ENCODE measurements at places on chromosomes 4 and X.

DNA sequence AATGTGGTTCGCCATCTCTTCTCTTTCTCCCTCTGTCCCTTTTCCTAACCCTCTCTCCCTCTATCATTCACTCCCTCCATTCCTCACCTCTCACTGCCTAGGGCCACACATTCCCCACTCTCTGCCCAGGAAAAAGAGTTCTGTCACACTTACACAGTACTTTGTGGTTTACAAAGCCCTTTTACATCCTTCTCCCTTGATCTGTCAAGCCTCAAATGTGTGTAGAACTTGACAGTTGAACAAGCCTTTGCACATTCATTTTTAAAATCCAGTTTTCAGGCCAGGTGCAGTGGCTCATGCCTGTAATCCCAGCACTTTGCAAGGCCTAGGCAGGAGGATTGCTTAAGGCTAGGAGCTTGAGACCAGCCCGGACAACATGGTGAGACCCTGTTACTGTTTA, 156.3 kb downstream of the VSIG4 start:
- DNase-seq = no peak

- DNase-seq = peak; percentile 30
Observed at GRCh38 chrX:30620980-30621618, 32.1 kb upstream of the GK start.

- DNase-seq = no peak
Observed at GRCh38 chr4:38284294-38285030, 324.3 kb downstream of the PTTG2 start.

GRCh38 chr4:137536789-137537561, 4.7 kb upstream of the PCDH18 start:
- DNase-seq = no peak

DNA sequence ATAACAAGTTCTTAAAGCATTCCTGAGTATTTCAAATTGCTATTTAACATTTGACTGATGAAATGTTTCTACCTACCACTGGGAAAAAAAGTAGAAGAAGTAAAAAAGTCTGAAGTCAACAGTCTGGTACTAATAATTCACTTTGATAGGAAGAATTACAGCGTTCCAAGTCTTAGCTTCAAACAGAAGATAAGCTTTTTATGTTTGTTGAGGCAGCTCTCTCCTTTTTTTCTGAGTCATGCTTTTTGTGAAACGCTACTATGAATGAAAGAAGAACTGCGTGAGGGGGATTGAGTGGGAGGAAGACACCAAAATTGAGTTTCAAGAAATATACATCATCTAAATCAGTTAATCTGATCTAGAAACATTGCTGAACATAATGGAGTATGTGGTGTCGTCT, 13.0 kb upstream of the KDR start:
- no peak for DNase-seq

DNA sequence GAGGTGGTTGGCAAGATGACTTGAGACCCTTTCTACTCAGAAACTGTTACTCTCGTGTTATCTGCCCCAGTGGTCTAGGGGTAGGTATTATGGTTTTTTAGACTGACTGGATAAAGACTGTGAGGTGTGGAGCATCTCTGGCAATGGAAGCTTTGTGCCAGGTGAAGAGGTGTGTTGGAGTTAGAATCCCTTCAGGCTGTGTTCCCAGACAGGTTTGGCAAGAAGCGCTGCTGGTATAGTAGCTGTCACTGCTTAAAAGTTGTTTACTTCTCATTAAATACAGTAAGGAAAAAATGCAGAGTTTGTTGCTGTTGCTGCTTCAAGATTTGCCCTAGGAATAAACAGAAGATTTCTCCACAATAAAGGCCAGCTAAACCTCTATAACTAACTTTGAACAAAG, 35.3 kb downstream of the AREG start:
- no peak for DNase-seq

DNA sequence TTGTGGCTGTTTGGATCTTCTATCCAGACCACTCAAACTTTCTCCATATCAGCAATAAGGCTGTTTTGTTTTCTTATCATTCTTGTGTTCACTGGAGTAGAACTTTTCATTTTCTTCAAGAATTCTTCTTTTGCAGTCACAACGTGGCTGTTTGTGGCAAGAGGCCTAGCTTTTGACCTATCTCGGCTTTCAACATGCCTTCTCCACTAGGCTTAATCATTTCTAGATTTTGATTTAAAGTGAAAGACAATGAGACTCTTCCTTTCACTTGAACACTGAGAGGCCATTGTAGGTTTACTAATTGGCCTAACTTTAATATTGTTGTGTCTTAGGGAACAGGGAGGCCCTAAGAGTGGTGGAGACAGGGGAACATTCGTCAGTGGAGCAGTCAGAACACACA, 19.1 kb downstream of the FGF2 start:
- DNase-seq = peak; percentile 63

GRCh38 chrX:153301746-153302145, 19.8 kb downstream of the PNMA6F start:
- DNase-seq = no peak

GRCh38 chr4:101604976-101605375, 185.6 kb upstream of the BANK1 start:
- DNase-seq = peak; percentile 55

DNA sequence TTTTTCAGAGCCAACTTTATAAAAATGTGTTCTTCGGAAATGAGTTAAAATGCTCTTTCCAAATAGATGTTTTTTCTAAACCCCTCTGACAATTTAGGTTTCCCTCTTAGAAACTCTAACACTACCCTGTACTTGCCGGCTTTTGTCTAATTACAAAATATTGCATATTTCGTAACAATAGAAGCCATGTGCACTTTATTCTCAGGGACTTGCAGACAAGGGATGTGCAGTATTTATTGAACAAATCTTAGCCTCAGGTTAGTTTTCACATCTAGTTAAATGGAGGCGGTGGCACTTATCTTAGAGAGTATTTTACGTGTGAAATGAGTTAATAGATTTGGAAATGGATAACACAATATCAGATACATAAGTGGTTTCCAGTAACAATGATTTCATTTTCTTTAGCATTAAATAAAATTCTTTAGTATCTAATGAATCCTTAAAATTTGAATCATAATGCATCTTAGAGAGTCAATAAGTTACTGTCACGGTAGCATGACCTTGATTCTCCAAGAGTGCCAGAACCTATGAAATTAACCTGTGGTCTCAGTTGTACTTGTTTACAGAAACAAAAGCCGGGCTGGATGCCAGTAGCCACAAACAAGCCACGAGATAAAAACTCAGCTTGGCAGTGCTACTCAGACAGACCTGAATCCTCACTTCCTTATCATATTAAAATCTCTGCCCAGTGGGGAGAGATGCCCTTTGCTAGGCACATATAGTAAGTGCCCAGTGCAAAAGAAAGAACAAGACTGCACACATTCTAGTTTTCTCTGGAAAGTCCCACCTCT, 772 bp upstream of the PABPC4L start:
- DNase-seq = peak; percentile 48

GRCh38 chr4:156832886-156833285, 138.7 kb downstream of the PDGFC start:
- no peak for DNase-seq

DNA sequence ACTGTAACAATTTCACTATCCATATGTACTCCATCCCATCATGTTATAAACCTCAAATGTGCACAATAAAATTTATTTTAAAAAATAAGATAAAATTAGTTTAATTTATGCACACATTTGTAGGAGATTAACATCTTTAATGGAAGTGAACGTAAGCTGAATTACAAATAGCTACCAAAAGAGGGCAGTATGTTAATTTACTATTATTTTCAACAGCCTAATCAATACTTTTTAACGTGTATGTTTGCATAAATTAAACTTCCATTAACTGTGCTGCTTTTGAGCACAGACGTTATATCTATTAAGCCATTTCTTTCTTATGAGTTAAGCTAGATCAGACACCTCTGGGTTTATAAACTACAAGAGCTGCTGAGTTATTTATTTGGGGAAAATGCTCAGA, 56.5 kb upstream of the PHKA2 start:
- DNase-seq = no peak

DNA sequence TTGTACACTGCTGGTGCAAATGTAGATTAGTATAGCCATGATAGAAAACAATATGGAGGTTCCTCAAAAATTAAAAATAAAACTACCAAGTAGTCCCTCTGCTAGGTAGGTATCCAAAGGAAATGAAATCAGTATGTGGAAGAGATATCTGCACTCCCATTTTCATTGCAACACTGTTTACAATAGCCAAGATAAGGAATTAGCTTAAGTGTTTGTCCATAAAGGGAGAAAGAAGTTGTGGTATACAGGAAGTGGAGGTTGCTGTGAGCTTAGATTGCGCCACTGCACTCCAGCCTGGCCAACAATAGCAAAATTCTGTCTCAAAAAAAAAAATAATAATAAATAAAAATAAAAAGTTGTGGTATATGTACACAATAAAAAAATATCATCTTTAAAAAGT, 325.0 kb upstream of the EMCN start:
- no peak for DNase-seq

DNA sequence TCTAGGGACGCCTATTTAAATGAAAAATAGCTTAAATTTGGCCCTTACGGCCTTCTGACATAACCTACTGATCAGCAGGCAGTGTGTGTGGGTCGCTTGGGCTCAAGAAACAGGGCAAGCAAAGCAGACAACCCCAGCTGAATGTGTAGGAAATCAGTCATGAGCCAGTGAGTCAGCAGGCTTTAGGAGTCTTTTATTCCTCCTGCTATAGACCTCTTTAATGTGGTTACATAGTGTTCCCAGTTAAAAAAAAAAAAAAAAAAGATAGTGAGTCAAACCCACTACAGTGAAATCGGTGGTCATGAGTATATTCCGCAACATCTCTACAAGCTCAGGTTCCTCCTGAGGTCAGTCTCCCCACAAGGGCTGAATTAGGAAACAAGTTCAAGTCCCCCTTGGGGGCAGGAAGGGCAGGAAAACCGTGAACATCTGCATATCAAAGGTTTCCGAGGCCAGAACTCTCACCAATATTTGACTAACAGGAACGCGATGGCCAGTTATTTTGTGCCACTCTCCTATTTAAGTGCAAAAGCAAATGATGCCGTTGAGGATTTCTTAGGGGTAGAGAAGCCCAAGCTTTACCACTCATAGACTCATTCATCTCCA, 32.7 kb downstream of the ACSL1 start:
- DNase-seq = peak; percentile 90

GRCh38 chr4:78904143-78904542, 35.1 kb downstream of the PAQR3 start:
- no peak for DNase-seq

DNA sequence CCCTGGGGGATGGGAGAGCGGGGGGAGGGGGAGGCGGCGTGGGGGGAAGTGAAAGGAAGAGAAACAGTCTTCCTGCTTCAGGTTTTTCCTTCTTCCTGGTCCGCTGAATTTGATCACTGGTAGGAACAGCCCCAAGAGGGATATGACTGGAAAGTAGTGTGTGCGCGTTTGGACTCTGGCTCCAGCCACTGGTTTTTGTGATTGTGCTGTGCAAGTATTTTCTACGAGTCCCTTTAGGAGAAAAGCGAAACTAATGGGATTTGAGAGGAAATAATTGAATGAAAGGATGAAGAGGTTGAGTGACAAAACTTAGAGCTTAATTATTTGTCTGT, 836 bp downstream of the PRRG1 start:
- no peak for DNase-seq

GRCh38 chr4:37890801-37891259, at the start of gene TBC1D1:
Gene TBC1D1, plus strand, starts transcription at chr4:37891084. Its CDS starts 11,012 bp downstream, at chr4:37902096.
- peak; percentile 13 for DNase-seq

- DNase-seq = no peak
Observed at GRCh38 chr4:106773076-106773905, 262.8 kb downstream of the DKK2 start.

GRCh38 chr4:61533140-61533539, 333.0 kb downstream of the ADGRL3 start:
- DNase-seq = no peak

DNA sequence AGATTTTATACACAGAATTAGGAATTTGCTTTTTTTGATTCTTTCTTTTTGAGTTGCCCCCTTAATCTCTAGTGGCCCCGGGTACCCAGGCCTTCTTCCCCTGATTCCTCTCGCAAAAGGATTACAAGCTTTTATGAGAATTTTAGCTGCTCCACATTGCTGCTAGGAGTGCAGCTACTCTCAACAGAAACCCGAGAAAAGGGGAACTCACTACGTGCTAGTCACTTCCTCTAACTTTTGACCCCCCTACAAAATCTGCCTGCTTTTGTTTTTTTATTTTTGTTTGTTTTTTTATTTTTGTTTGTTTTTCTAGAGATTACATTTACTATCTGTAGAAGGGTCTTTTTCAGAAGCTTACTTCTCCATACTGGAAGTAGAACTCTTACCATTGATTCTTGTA, 64.1 kb downstream of the ZNF81 start:
- DNase-seq = no peak

- peak; percentile 25 for DNase-seq
Observed at GRCh38 chr4:106344647-106344970, 24.0 kb downstream of the GIMD1 start.

GRCh38 chr4:176031922-176032321, 33.7 kb upstream of the WDR17 start:
- DNase-seq = no peak

GRCh38 chrX:30819080-30819479, 70.0 kb downstream of the TAB3 start:
- DNase-seq = no peak

DNA sequence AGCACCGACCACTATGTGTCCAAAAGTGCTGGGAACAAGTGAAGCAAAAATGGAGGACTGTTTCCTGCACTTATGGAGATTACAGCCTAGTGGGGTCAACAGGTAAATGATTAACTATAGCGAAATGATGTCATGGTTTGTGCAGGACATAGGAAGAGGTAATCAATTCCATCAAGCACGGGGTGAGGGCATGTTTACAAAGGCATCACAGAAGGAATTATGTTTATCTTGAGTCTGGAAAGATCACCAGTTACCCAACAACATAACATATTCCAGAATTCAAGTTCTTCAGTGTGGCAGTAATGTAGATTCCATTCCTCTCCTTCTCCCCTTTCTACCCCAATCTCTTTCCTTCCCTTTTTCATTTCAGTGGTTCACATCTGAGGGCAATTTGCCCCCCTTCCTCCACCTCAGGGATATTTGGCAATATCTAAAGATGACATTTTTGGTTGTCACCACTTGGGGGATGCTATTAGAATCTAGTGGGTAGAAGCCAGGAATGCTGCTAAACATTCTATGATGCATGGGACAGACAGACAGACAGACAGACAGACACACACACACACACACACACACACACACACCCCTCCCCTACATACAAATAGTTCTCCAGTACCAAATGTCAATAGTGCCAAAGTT, 24.1 kb downstream of the FAM47E start:
- no peak for DNase-seq

DNA sequence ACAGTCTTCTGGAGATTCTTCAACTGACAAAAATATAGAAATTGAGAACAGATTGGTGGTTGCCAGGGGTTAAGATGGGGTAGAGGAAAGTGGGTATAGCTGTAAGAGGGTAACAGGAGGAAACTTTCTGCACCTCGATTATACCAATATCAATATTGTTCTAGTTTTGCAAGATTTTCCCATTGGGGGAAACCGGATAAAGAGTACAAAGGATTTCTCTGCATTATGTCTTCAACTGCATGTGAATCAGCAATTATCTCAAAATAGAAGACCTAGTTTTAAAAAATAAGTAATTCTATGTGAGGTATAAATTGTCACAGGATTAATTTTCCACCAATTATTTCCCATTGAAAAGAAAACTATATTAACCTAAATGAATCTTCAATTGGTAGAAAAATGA, 65.7 kb downstream of the LRBA start:
- DNase-seq = no peak
